ENCODE measurements at places on chromosomes 13 and 19.

DNA sequence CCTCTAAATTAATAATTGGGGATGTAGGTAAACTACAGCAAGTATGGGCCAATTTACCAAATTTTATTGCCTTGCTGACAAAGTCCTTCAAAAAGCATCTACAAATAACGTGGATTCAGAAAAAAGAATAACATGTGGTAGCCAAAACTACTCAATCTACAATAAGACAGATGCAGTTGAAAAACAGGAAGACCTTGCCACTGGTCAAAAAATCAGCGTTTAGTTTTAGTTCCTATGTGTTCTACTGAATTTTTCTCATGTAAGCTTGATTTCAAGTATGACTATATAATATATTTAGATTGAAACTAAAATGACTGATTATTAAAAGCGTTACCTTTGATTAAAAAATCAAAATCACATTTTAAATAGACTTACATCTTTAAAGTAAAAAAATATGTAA lies 1317.6 kb downstream of the PCDH9 start:
- DNase-seq = no peak

GRCh38 chr13:45422731-45423292 lies 4.6 kb upstream of the SLC25A30 start:
- DNase-seq = no peak

DNA sequence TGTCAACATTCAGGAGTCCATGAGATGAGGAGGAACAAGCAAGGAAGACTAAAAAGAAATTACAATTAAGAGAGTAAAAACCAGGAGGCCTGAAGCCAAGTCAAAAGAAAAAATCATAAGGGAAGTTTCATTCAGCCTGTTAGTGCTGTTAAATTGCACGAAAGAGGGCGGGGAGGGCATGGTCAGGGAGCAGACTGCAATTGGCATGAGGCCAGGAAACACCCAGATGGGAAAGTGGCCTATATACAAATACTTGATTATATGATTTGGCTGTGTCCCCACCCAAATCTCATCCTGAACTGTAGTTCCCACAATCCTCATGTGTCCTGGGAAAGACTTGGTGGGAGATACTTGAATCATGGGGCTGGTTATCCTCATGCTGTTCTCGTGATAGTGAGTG lies 43.9 kb downstream of the TNFSF13B start:
- DNase-seq = no peak

DNA sequence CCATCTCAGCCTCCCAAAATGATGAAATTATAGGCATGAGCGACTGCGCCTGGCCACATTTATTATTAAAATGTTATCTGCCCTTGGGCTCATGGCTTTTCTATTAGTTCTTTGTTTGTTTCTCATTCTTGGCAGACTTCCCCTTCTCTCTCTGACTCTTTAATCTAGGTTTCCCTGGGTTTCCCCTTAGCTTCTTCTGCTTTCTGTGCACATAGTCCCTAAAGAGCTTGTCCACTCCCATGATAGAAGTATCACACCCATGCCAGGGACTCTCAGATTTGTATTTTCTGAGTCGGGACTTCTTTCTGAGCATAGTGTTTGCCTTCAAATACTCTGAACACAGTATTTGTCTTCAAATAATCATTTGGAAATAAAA lies 38.6 kb upstream of the ITM2B start:
- no peak for DNase-seq

DNA sequence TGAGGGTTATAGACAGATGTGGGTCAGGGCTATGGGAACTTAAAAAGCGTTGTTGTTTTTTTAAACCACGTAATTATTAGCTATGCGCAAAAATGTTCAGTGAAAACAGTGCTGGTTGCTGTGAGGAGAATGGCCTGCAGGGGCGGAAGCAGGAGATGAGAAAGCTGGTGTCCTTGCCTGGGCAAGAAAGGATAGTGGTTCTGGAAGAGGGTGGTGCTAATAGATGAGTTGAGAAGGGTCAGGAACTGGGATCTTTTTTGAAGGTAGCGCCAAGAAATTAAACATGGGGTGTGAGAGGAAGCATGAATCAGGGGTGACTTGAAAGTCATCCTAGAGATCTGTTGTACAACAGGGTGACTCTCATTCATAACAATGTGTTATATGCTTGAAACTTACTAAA lies 4.8 kb upstream of the SMG9 start:
- no peak for DNase-seq

- DNase-seq = no peak
Observed at GRCh38 chr13:61695147-61695546, 279.5 kb upstream of the PCDH20 start.
